Suprapubic skin (tissue), 4 donors: ENCODE measurements at places on chromosomes 2 and 18. TPM values are rescaled to one million over a fixed set of nuclear protein-coding genes. Genes with fewer than 3 reads are reported as not detected.

- no peak for DNase-seq
Observed at GRCh38 chr18:69725855-69726508, 221.7 kb downstream of the CD226 start.

DNA sequence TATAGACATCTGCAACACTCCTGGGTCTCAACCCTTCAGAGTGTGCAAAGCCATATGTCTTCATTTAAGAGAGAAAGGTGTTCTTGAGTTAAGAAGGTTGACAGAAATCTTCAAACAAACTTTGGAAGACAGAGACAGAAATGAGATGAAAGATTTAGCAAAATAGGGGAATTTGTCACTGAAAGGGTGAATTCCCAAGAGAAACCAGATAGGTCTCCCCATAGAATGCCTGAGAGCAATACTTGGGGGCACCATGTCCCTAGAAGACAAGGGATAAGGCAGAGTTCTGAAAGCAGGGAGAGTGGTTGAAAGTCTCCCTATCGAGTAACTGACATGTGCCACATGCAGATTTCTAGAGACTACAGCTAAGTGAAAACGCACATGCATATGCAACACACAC is 50.0 kb downstream of the AP1S3 start:
- no peak for DNase-seq

DNA sequence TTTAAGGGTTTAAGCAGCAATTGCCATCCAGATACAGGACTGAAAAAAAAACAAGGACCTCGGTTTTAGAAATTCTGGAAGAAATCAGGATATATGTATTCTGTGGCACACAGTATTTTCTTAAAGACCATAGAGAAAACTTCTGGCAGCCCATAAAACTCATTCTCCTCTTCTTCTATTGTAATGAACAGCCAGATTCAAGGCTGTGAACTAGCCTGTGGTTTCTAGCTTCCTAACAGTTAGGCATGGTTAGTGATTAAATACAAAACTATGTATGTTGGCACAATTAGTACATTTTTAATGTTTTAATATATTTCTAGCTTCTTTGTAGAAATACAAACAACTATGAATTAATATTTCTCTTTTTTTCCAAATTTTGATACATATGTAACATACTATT is 555.7 kb downstream of the DSC3 start:
- DNase-seq = no peak

DNA sequence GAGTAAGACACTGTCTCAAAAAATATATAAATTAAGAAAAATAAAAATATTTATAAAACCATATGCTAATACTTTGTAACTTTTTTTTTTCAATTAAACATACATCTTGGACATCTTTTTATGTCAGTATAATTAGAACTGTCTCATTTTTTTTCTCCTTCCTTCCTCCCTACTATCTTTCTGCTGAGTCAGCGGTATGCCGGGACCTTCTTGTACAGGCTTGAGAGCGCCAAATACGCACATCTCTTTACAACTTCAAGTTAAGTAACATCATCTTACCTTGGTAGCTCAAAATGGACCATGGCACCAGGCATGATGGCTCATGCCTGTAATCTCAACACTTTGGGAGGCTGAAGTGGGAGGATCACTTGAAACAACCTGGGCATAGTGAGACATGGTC is 153.4 kb downstream of the FAM161A start:
- no peak for DNase-seq

GRCh38 chr2:108958002-108958401 is 31.0 kb downstream of the EDAR start:
- peak; percentile 14 for DNase-seq

Gene POTEI
- not detected for total RNA-seq

Gene STPG4
- 0.49 TPM for total RNA-seq

Gene RGPD3
- total RNA-seq = 0.34 TPM

Gene C2orf66
- total RNA-seq = not detected

DNA sequence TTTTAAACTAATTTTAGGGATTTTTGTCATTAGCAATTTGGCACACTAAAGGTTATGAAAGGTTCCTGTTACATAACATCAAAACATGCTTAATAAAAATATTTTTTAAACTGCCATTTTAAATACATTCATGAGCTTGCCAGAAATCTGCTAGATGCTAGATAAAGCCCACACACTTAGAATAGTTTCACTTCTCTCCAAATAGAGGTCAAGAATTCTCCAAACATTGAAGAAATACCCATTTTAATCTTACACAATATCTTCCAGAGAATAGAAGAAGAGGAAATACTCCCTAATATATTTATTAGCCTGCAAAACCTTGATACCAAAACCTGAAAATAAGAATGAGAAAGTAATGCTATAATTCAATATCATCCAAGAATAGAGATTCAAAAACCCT is 247.5 kb downstream of the PTH2R start:
- no peak for DNase-seq

- DNase-seq = no peak
Observed at GRCh38 chr2:127541809-127542208, 6.3 kb downstream of the MYO7B start.

Gene UCN
- total RNA-seq = not detected

- DNase-seq = no peak
Observed at GRCh38 chr2:237695201-237695780, 67.9 kb downstream of the LRRFIP1 start.

DNA sequence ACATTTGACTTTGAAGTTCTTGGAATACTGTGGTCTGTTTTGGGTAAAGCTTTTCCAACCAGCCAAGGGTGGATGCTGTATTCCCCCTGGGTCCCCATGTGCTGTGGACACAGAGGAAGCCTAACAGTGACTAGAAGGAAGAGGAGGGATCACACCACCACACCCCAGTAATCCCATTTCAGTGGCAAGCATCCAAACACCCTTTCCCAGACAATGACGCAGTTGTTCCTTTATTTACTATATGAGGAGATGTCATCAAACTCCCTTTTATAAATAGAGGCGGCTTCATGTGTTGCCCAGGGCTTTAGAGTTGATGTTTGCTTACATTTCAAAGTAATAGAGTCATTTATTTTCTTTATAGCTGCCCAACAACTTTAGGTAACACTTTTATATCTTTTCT is 959.4 kb upstream of the GYPC start:
- no peak for DNase-seq

- DNase-seq = no peak
Observed at GRCh38 chr2:23561088-23561487, 176.1 kb downstream of the KLHL29 start.

GRCh38 chr18:68916734-68917133 is 118.9 kb downstream of the CCDC102B start:
- DNase-seq = no peak

Gene B3GNT2
- 16.9 TPM for total RNA-seq

GRCh38 chr2:61436092-61436491 is 34.8 kb downstream of the USP34 start:
- no peak for DNase-seq

DNA sequence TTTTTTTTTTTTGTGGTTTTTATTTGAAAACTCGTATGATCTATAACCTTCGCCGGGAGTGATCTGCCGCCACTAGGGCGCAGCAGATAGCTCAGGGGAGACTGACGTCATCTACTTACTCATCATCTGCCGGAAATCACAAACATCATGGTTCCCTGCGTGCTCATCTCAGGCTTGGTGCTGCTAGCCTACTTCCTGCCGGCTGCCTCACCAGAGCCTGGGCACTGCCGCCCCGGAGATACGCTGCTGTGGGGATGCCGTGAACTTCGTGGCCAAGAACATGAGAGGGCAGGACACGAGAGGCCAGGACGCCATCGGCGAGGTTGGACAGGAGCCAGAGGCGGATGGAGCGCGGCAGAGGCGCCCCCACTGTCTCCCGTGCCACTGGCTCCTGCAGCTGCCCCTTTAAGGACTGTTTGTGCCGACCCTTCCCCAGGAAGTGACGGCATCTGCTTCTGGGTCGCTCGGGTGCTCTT is 68.8 kb downstream of the DOK6 start:
- no peak for DNase-seq

- no peak for DNase-seq
Observed at GRCh38 chr2:149188291-149188690, 142.1 kb upstream of the LYPD6 start.

DNA sequence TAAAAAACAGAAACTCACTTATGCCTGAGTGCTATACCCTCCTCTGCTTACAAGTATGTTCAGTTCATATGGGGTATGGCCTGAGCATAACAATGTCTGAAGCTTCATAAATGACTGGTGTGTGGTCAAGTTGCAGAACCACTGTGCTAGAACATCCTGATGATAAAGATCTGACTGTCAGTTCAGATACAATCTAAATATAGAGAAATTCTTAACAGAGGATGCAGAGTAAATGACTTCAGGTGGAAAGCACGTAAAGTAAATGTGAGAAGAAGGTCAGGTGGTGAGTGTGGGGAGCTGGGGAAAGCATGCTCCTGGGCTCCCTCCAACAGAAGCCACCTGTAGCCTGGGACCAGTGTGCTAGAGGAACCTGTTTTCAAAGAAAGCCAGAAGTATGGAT is 926.2 kb downstream of the TSN start:
- DNase-seq = no peak

Gene TEKT4
- not detected for total RNA-seq

GRCh38 chr2:205637779-205638503 is 44.4 kb upstream of the NRP2 start:
- no peak for DNase-seq

DNA sequence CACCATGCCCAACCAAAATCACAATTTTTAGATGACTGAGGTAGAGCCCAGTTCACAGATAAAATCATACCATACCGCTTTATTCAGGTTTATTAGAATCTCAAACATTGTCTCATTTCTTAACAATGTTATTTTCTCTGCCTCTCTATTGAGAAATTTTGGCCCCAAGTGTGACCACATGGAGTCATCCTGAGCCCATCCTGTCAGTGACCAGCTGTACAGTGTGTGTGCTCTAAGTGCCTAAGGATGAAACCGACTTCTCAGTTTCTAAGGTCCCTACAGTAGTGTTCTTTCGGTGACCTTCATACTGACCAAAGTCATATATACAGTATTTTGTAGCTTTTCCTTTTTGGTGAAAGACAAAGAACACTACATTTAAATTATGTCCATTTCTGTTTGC is 123.7 kb upstream of the MSTN start:
- DNase-seq = no peak

- peak; percentile 85 for DNase-seq
Observed at GRCh38 chr2:174778085-174778981, 14.1 kb upstream of the CHRNA1 start.

Gene LYG1
- 0.89 TPM for total RNA-seq
